ENCODE measurements at places on chromosomes 2 and 18.

DNA sequence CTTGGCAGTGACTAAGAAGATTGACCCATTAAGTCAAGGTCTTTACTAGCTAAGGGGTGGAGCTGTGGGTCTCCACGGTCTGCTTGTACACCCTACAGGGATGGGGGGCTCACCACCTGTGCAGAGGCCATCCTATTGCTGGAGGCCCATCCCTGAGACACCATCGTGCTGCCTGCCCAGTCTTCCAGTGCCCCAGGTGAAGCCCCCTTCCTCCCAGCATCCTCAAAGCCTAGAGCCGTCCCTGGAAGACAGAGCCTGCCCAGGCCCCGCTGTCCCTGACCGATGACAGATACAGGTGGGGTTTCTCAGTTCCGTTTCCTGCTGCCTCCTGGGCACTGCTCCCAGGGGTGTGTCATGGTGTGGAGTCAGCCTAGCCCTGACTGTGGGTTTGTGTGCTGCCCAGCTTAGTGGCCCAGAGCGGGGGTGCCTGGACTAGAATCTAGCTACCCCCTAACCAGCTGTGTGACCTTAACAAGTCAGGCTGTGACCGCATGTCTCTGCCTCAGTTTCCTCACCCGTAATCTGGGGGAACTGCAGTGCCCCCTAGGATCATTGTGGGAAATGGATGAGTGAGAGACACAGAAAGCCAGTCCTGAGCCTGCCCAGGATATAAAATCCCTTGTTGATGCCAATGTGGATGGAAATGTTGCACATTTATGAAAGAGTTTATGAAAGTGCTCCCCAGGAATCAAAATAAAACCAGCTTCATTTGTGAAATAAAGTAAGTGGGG is 2.0 kb downstream of the OTOS start:
- no peak for DNase-seq

DNA sequence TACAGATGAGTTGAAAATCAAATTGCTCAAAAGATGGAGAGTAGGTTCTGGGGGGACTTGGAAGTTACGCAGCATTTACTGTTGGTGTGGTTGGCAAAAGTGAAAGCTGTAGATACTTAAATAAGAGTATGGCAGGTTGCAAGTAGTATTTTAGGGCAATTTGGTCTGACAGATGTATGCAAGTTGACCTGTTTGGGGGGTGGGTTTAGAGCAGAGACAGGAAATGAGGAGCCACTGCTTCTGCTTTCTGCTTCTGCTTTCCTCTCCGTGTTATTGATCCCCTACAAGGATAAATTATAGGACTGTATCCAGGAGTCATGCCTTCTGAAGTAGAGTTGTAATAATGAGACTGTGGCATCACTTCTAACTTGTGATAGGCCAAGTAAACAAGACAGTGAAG is 71.2 kb downstream of the EPAS1 start:
- no peak for DNase-seq

DNA sequence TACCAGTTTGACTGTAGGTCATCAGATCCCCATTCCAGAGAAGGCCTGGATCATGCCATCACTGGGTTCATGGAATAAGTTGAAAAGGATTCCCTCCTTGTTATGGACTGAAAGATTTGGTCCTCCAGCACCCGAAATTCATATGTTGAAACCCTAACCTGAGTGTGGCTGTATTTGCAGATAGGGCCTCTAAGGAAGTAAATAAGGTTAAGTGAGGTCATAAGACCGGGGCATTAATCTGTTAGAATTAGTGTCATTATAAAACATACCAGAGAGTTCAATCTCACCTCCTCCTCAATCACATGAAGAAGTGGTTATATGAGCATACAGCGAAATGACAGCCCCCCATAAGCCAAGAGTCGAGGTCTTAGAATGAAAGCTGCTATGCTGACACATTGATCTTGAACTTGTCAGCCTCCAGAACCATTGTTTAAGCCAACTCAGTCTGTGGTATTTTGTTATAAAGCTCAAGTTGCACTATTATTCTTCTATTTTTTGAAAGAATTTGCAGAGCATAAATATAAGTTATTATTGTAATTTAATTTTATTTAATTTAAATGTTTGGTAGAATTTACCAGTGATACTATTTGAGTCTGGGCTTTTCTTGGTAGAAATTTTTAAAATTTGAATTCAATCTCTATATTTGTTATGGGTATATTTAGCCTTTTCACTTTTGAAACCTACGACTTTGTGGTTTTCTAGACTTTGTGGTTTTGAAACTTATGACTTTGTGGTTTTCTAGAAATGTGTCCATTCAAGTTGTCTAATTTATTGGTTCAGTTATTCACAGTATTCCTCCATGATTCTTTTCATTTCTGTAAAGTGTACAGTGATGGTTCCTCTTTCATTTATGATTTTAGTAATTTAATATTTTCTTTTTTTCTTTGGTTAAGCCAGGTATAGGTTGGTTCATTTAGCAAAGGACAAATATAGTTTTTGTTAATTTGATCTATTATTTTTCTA is 1206.7 kb upstream of the CDH2 start:
- no peak for DNase-seq

DNA sequence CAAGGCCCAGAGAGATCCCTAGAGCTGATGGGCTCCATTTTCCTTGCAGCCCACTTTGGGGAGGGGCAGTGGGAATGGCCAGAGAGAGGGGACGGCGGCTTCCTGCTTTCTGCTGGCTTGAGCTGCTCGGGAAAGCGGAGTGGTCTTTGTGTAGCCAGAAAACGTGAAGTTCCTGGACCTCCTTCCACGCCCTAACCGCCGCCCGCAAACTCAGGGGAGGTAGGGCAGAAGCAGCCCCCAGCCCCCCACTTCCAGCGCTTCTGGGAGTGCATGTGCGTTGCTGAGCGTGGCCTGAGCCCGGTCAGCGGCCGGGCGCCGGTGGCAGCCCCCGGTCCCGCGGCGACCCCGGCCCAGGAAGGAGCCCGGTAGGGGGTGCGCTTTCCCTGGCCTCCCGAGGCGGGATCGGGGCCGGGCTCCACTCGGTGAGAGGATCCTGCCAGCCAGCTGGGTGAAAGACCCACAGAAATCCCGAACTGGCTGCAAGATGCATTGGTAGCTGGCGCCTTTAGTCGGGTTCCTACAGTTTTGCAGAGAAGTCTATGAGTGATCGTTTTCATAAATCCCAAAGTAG is 25.3 kb upstream of the BOD1L2 start:
- DNase-seq: no peak

DNA sequence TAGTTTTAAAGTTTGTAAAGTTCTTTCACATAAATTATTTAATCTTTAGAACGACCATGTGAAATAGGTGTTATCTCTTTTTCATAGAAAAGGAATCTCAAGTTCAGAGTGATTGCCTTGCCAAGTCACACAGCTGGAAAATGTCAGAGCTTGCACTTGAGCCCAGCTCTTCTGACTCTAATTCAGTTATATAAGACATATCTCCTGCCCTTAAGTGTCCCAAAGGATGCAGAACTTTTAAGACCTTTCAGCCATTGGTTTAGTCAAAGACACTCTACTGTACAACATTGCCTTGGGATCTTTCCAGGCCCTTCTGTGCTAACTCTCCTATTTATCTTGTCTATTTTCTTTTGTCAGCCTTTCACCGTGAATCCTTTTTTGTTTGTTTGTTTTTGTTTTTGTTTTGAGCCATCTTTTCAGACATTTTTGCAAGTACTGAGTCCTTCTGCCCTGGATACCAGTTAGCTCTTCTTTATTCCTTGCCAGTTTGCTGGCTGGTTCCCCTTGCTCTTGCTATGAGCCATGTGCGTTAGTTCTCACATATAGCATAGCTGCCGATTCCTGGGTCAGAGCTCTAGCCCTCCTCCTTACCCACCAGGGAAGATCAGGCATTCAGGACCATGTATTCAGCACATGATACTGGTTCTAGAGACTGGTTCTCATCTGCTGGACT is 160.0 kb upstream of the MYO3B start:
- no peak for DNase-seq

DNA sequence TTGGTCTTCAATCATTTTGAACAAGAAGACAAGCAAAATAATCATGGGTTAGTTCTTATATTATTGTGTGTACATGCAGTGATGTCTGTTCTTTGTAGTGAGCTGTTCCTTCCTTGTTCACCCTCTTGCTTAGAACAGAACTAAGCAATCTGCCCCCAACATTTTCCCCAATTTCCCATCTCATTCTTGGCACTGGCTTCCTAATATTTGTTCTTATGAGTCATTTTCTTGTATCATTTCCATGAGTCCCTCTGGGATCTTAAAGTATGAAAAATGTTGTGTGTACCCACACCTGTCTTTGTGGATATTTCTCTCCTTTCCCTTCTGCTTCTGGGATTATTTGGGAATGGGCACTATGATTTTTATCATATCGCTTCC is 3.5 kb upstream of the IL1B start:
- DNase-seq: no peak

- DNase-seq: no peak
Measured at GRCh38 chr18:42860548-42860947, 254.9 kb downstream of the RIT2 start.

DNA sequence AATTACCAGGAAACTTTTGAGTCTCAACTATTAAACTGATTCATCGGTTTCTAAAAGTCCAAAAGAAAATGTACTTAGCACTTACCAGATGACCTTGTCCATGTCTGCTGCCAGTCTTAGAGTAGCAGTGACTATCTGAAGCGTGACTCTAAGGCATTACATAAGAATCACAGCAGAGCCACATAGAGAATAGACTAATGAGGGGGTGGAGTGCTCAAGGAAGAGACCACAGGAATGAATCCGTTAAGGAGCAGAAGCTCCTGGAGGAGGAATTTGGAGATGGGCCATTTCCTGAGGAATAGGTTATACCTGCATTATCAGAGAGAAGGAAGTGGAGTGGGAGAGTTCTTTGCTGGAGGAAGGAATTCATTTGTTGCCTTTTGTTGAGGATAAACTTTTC is 116.0 kb downstream of the MAP3K20 start:
- no peak for DNase-seq

GRCh38 chr2:190023860-190024259 is 38.7 kb downstream of the MSTN start:
- no peak for DNase-seq

GRCh38 chr2:231297108-231297908 is 98.2 kb upstream of the B3GNT7 start:
- no peak for DNase-seq

DNA sequence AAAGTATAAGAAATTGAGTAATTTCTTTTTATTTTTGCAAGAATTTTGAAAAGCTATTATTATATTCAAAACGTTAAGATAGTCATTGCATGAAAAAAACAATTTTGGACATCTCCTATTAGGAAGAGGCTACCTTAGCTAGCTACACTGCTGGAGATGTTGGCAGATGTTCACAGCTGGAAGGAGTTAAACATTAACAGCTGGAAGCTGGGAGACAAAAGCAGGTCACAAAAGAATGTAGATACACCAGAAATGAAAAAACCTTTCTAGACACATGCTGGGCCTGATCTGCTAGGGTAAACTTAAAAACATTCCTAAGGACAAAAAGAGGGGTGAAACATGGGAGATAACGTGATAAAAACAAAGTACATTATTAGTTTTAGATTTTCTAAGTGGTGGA is 84.4 kb downstream of the SESTD1 start:
- no peak for DNase-seq

GRCh38 chr2:189116979-189117378 is 62.6 kb downstream of the COL5A2 start:
- DNase-seq: no peak

- no peak for DNase-seq
Measured at GRCh38 chr2:51813247-51813646, 781.3 kb upstream of the NRXN1 start.

- no peak for DNase-seq
Measured at GRCh38 chr2:145617906-145618305, 1098.0 kb upstream of the ZEB2 start.

DNA sequence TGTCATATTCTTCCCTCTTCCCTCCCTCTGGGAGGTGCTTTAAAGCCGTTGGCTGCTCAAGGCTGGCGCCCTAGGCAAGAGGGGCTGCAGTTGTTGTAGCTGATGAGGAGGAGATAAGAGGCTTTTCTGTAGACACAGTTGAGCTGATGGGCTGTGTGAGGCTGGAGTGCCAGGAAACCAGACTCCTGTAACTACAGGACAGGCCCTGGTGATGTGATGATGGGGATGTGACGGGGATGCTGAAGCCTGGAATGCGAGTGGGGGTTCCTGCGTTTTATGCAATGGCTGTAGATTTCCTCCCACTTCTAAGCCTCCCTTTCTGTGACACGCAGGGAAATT is 5.7 kb upstream of the EFR3B start:
- DNase-seq: no peak

- no peak for DNase-seq
Measured at GRCh38 chr18:50397023-50397422, 22.2 kb downstream of the SKA1 start.

- DNase-seq: no peak
Measured at GRCh38 chr2:70047451-70047850, 39.8 kb upstream of the PCBP1 start.

DNA sequence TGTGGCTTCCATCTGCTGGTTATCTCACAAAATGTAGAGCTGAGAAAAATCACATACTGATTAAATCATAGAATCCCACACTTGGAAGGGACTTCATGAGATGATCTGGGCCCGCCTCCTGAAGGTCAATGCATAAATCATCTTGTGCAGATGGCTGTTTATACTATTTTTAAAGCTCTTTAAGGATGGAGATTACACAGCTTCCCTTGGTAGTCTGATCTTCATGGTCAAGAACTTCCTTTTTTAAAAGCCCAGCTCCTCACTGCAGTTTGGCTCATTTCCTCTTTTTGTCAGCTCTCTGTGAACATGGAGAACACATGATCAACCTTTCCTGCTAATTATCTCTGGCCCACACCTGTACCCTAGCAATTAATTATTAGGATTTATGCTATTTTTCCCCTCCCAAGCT is 25.9 kb downstream of the GCG start:
- no peak for DNase-seq

GRCh38 chr2:107584577-107584976 is 242.1 kb upstream of the RGPD4 start:
- DNase-seq: no peak

- no peak for DNase-seq
Measured at GRCh38 chr2:57809230-57809629, 237.4 kb upstream of the VRK2 start.

- DNase-seq: no peak
Measured at GRCh38 chr2:66805016-66805865, 370.3 kb downstream of the MEIS1 start.

DNA sequence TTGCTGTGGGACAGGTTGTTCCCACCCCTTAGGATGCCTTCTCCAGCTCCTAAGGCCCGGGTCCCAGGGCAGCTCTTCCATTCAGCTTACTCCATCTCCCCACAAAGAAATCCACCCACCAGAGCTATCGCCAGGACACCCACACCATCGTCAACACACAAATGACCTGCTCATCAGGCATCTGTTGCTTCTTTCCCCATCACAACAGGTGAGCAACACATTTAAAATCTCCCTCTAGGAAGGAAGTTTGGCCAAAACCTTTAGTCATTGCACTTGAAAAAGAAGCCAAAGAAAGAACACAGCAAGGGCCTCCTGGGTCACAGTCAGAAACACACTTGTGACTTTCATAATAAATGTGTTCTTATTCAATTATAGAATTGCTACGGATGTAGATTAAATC is 289.0 kb downstream of the PIEZO2 start:
- no peak for DNase-seq
